ENCODE measurements at places on chromosomes 12 and 14. TPM values are rescaled to one million over a fixed set of nuclear protein-coding genes. Genes with fewer than 3 reads are reported as not detected.
A peak's percentile ranks its signal among the peaks of the same experiment; 100 is the strongest.

The COPZ1 gene
- total RNA-seq: 116 TPM

- DNase-seq: no peak
Measured at GRCh38 chr14:93643127-93643526, 145.2 kb downstream of the PRIMA1 start.

GRCh38 chr12:16634786-16635185, 28.8 kb upstream of the LMO3 start:
- no peak for DNase-seq

GRCh38 chr12:3772380-3772779, 19.5 kb upstream of the CRACR2A start:
- peak; percentile 63 for DNase-seq

GRCh38 chr12:45284096-45284901, 68.4 kb downstream of the ANO6 start:
- DNase-seq: no peak

GRCh38 chr14:65226824-65227604, 124.7 kb upstream of the MAX start:
- no peak for DNase-seq

The ST8SIA1 gene
- 0.28 TPM for total RNA-seq

The FGF6 gene
- not detected for total RNA-seq

DNA sequence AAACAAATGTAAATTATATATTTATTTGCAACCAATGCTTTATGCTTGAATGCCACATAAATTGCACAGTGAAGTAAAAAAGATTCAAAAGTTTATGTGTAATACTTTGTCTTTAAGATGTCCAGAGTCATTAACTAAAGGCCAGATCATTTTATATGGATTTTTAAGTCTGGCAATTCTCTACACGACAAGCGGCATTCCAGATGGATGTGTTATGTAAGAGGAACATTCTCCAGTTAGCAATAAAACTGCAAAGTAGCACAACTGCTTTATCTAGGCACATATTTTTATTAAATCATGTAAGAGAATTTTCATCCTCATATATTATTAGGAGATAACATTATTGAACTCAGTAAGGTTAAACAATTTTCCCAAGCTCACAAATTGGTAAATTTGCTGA, 1717.7 kb upstream of the SEL1L start:
- no peak for DNase-seq

The PITPNM2 gene
- 19.0 TPM for total RNA-seq

- DNase-seq: peak; percentile 75
Measured at GRCh38 chr12:96343347-96343954, 56.8 kb downstream of the CDK17 start.

- peak; percentile 69 for DNase-seq
Measured at GRCh38 chr12:54439521-54440255, 20.6 kb upstream of the ITGA5 start.

Data from activated CD4-positive, alpha-beta T cell treated with anti-CD3 and anti-CD28 coated beads, Interleukin-2, amount 10 ng/mL, durations not matched to agents 24 days and 14 days (primary cell).